Stimulated activated memory B cell treated with anti-CD40 and anti-IgM and Interleukin-4, amounts not matched to agents 10 μg/mL and 1 μg/mL and 100 μg/mL, for 72 hours (primary cell): ENCODE measurements at places on chromosomes 11 and 22.
A peak's percentile ranks its signal among the peaks of the same experiment; 100 is the strongest.

DNA sequence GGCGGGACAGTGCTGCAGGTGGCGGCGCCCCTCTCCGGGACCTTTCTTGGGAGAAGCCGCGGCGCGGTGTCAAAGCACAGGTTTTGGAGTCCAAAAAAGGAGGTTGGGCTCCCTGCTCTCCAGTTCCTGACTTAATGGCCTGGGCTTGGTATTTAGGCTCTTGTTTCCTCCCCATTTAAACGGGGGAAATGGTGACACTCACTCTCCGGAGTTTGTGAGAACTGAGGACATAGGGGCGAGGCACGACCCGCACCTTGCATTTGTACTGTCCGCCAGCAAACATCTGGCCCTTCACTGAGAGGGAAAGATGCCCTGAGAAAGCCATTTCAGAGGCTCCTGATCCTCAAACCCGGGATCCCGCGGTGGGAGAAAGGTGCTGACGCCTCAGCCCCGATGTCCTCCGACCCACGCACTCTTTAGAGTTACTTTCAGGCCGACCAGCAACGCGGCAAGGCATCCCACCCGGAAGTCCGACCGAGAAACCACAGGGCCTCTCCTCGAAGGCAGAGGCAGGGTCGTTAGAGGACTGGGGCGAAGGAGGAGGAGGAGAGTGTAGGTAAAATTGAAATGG is 2.9 kb upstream of the WDR74 start:
- no peak for ATAC-seq
- H3K4me3 ChIP-seq = no peak overlapping the region
- peaks cover 11% of the 10 kb centered on the region for H3K36me3 ChIP-seq
- H3K4me1 ChIP-seq = peaks cover 14% of the 10 kb centered on the region
- no peaks in the 10 kb centered on the region for H3K27me3 ChIP-seq

DNA sequence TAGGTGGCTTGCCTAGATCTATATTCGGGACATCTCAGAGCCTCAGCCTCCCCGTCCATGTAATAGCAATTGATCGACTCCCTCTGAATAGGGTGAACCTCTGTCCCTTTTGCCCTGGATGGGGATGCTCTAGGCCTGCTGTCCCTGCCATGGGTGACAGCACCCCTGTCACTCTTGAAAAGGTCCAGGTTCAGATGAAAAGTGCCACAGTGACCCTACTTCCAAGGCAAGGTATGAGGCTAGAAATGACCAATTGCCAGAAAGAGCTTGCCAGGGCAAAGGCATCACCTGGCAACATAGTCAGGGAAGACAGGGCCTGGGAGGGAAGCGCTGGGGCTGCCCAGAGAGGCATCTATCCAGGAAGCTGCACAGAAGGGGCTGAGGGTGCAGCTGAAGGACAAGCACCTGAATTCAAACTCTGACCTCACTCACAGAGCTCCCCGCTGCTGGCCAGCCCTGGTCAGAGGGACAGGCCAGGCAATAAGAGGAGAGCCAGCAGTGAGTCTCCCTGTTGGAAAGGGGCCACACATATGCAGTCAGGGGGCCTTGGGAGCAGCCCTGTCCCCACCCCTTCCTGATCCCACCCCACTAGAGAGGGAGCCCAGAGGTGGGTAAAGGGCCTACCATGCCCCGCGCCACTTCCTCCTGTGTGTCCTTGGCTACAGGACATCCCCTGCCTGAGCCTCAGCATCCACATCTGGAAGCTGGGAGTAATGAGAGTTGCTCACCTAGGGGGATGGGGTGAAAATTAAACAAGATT is 9.0 kb upstream of the APOBEC3A start:
- peaks cover 47% of the 10 kb centered on the region for H3K4me1 ChIP-seq
- H3K36me3 ChIP-seq = no peaks in the 10 kb centered on the region
- H3K4me3 ChIP-seq = no peak overlapping the region

- no peak for ATAC-seq
- H3K27ac ChIP-seq = peak overlapping the region; percentile 50
Measured at GRCh38 chr22:23793326-23793725, 6.6 kb downstream of the SMARCB1 start.

DNA sequence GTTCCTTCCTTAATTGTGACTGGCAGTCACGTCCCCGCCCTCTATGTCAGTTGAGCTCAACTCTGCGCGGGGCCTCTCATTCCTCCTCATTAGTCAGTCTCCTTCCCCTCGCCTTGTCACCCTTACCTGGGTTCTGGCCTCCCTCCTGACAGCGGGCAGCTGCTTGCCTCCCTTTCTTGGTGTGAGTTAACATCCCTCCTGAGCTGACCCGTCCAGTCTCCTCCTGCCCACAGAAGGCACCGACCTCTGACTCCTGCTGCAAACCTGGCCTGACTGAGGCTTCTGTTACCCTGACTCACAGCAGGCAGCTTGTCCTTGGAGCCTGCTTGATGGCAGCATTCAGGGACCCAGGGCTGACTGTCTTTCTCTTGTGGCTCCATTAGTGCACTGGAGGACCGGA is 45.2 kb downstream of the GRIK4 start:
- H3K36me3 ChIP-seq = no peaks in the 10 kb centered on the region
- peaks cover 35% of the 10 kb centered on the region for H3K27me3 ChIP-seq

DNA sequence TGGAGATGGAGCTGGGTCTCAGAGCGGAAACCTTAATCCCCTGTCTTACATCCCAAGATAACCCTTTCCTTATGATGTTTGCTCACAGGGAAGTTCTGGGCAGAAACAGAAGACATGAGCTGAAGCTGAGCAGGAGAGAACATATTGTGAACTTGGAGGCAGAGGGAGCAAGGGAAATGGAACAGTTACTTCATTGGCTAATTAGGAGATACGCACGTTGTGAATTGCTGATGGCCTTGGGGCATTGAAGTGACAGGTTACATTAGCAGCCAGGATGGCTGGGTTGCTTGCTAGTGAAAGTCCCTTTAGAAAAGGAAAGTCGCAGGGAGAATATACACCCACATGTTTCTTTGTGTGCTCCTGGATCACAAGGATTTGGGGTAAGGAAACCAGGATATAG is 48.7 kb downstream of the TENM4 start:
- no peak overlapping the region for H3K27ac ChIP-seq
- H3K27me3 ChIP-seq = peaks cover 83% of the 10 kb centered on the region
- ATAC-seq = no peak
- no peak overlapping the region for H3K4me3 ChIP-seq
- H3K36me3 ChIP-seq = no peaks in the 10 kb centered on the region

DNA sequence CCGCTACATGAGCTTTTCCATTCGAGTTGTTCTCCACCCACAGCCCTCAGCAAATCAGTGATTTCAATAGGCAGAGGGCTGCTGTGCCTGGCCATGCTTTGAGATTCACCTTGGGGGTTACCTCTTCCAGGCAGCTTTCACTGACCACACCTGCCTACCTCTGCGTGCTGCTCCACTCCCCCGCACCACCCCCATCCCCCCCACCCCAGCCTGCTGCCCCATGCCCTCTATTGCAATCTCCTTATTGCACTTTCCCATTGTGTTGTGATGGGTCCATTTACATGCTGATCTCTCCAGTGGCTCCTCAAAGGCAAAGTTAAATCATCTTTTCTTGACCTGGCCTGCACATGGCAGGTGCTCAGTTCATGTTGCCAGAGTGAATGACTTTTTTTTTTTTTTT is 18.0 kb upstream of the POLA2 start:
- H3K4me1 ChIP-seq = no peaks in the 10 kb centered on the region
- H3K4me3 ChIP-seq = no peak overlapping the region
- H3K27ac ChIP-seq = no peak overlapping the region
- peaks cover 8% of the 10 kb centered on the region for H3K36me3 ChIP-seq

DNA sequence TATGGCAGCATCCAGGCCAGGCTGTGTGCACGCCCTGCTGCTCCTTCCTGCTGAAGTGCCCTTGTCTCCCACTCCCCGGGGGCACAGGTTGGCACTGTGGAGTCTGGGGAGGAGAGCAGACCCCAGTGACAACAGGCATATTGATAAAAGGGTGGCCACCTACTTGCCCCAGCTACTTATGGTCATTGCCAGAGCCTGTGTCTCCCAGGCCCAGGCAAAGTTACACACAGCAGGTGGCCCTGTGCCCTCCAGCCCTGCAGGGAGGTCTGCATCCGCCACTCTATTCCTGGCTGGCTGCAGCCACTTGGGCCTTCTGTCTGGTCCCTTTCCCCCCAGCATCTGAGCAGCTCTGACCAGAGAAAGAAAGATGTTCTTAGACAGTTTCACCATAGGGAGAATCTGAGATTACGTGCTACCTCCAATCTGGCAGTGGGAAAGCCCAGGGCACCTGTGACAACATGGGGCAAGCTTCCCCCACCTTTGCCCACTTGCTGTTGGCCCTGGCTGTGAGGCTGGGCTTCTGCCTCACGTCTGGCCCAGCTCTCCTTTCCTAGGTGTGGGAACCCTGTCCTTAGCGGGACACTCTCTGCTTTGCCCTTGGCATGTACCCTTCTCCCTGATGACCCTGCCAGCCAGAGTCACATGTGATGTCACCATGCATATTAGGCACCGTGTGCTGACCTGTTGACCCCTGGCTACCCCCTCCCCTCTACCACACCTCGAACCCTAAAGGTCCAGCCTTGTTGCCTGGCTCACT is 25.3 kb upstream of the CSNK2A3 start:
- no peak for ATAC-seq
- no peaks in the 10 kb centered on the region for H3K4me1 ChIP-seq
- no peak overlapping the region for H3K27ac ChIP-seq
- H3K4me3 ChIP-seq = no peak overlapping the region
- no peaks in the 10 kb centered on the region for H3K36me3 ChIP-seq
- H3K27me3 ChIP-seq = no peaks in the 10 kb centered on the region

DNA sequence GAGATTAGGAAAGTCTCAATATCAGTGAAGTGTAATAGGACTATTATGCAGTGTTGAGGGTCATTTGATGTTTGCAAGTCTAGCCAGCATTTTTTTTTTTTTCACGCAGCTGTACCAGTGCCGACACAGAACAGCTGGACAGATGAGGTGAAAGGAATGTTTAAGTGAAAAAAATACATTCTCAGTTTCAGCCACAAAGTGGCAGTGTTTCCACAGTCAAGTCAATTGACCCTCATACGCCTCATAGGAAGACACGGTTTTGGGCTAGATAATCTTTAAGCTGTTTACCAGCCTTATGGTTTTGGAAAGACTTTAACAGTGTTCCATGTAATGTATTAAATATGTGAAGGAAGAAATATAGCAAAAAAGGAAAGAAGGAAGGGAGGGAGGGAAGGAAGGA is 349.9 kb upstream of the ANO3 start:
- H3K4me1 ChIP-seq = peaks cover 9% of the 10 kb centered on the region
- H3K4me3 ChIP-seq = peak overlapping the region; percentile 19
- no peaks in the 10 kb centered on the region for H3K36me3 ChIP-seq
- no peaks in the 10 kb centered on the region for H3K27me3 ChIP-seq

- peak; percentile 71 for ATAC-seq
- peaks cover 13% of the 10 kb centered on the region for H3K4me1 ChIP-seq
Measured at GRCh38 chr11:79400717-79401330, 40.0 kb downstream of the TENM4 start.

- peaks cover 53% of the 10 kb centered on the region for H3K36me3 ChIP-seq
- no peaks in the 10 kb centered on the region for H3K27me3 ChIP-seq
- H3K4me3 ChIP-seq = no peak overlapping the region
- H3K27ac ChIP-seq = peak overlapping the region; percentile 35
- ATAC-seq = no peak
Measured at GRCh38 chr11:2945031-2945756, 16.0 kb upstream of the PHLDA2 start.

DNA sequence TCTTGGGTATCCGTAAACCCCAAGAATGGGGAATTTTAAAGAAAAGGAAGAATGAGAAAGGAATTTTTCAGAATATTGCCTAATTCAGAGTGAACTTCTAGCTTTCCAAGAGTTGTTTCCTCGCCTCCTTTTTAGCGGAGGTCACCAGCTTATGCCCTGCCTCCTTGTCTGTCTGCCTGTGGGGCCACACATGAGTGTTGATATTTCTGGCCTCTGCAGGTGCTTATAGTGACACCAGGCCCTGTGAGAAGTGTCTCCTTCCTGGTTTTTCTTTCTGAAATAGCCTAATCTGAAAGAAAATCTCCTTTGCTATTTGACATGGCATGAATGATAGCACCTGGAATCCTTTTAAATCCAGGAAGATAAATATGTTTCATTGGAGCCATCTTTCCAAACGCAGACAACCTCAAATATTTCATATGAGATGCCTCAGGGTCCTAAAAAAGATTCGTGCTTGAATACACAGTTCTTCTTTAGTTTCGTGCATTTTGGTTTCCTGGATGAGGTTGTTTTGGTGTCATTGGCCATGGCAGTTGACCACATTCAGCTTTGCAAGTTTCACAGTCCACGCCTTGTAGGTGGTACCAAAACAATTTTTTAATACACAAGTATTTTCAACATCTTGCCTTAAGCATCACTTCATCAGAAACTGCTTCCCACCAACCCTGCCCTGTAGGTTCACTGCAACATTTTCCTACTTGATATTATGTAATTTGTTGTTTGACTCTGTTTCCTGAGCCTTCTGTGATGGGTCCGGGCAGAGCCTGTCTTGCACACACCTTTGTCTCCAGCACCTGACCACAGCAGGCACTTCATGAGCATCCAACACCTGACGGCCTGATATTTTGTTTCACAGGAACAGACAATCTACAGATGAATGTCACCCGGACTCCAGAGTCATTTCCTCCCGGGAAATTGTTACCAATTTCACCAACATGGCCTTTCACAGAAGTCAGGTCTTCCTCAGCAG is 159.4 kb downstream of the C11orf91 start:
- peaks cover 36% of the 10 kb centered on the region for H3K27me3 ChIP-seq
- H3K4me3 ChIP-seq = no peak overlapping the region
- H3K27ac ChIP-seq = no peak overlapping the region

DNA sequence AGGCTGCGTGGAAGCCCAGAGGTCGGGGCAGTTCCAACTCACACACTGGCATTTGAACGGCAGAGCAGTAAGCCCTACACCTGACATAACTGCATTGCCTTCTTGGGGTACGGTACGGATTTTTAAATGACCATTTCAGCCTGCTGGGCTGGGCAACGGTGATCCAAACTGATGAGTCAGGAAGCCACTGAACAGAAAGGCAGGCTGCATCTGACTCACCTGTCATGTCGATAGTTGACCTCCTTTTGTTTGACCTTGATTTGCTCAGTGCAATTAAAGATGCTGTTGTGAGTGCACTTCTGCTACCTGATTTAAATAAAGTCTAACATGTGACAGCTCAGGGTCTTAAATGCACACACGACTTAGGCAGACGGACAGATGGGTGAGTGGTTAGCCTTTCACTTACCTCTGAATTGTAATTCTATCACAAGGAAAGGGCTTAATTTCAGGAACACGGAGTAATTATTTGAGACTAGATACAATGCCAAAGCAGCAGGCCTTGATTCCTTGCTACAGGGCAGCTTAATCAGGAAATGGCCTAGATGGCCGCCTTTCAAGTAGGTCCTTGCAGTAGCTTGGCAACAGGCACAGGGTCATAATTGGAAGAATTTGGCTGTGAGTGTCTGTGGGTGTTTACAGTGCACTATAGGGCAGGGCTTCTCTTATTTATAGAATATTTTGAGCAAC is 52.2 kb downstream of the BMAL1 start:
- peaks cover 14% of the 10 kb centered on the region for H3K36me3 ChIP-seq
- H3K4me3 ChIP-seq = no peak overlapping the region
- no peaks in the 10 kb centered on the region for H3K27me3 ChIP-seq
- peaks cover 26% of the 10 kb centered on the region for H3K4me1 ChIP-seq
- ATAC-seq = no peak

- no peaks in the 10 kb centered on the region for H3K27me3 ChIP-seq
- peak overlapping the region; percentile 17 for H3K27ac ChIP-seq
- peaks cover 25% of the 10 kb centered on the region for H3K4me1 ChIP-seq
Measured at GRCh38 chr11:122879785-122880184, 2.8 kb upstream of the JHY start.
